Fibroblast of the aortic adventitia (primary cell): ENCODE measurements at places on chromosomes 11 and 22. TPM values are rescaled to one million over a fixed set of nuclear protein-coding genes. Genes with fewer than 3 reads are reported as not detected.

Gene OR51B2
- not detected in 2 replicates for total RNA-seq

Gene CRACR2B
- total RNA-seq, result 1.3 and 1.8 TPM in 2 replicates

Gene OR11H1
- total RNA-seq, result not detected in 2 replicates

Gene GNG3
- total RNA-seq, result not detected in 2 replicates

Gene SREBF2
- 52.8 and 112 TPM in 2 replicates for total RNA-seq

Gene A4GALT
- 18.2 and 22.2 TPM in 2 replicates for total RNA-seq
